ENCODE measurements at places on chromosomes 16 and 17. TPM values are rescaled to one million over a fixed set of nuclear protein-coding genes. Genes with fewer than 3 reads are reported as not detected.

Gene TVP23A
- not detected for total RNA-seq

Gene TVP23B
- total RNA-seq: 44.9 TPM

Gene DNAH2
- not detected for total RNA-seq

Gene MT4
- total RNA-seq: not detected

- DNase-seq: no peak
These were observed 35.2 kb downstream of the KIAA0513 start for GRCh38 chr16:85062845-85063244.

DNA sequence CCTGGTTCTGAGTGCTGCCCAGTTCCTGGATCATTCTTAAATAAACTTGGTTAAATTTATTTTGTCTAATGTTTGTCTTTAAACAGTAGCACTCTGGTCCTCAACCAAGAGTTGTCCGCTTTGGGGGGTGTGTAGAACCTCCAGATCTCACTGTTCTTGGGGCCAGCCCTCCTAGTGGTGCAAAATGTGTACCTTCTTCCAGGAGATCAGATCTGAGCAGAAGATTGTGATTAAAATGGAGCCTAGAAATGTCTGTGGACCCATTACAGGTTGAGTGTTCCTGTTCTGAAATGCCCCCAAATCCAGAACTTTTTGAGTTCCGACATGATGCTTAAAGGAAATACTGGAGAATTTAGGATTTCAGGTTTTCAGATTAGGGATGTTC, 46.0 kb upstream of the CLEC18A start:
- DNase-seq: no peak

GRCh38 chr17:75077496-75078283, 10.1 kb upstream of the SLC16A5 start:
- DNase-seq: peak; percentile 61

- no peak for DNase-seq
These were observed 938 bp downstream of the NCOR1 start for GRCh38 chr17:16214190-16215001.

GRCh38 chr16:86512301-86512859, 2.1 kb downstream of the FOXF1 start:
- DNase-seq: no peak

DNA sequence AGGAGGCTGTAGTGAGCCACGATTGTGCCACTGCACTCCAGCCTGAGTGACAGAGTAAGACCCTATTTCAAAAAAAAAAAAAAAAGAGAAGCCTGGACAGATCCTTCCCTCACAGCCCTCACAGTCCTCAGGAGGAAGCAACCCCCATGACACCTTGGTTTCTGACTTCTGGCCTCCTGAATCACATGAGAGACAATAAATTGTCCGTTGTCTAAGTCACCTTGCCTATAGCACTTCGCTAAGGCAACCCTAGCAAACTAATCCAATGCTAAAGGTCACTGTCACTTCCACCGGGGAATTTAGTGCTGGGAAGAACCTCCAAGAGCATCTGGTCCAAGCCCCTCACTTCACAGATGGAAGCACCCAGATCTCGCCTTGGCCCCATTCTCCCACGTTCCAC, 18.9 kb upstream of the SLC39A11 start:
- no peak for DNase-seq

GRCh38 chr16:11325404-11326083, 19.7 kb upstream of the RMI2 start:
- no peak for DNase-seq

DNA sequence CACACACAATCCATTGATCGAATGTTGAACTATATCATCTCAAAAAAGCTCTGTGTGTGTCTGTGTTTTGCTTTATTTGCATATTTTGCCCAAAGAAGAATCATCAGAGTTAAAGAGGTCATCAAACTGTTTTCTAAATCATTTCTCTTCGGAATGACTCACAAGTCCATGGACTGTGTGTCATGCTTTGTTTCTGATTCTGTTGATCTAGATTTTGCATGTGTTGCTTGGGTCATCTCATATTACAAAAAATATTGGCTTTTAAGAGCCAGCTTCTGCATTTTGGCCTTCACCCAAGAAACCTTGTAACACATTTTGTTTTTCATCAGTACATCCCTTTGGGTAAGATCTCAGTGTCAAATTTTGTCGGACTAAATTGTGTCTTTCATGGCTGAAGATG, 471.2 kb upstream of the HSBP1 start:
- peak; percentile 89 for DNase-seq

GRCh38 chr16:12907670-12908233, 6.4 kb downstream of the SHISA9 start:
- peak; percentile 23 for DNase-seq

DNA sequence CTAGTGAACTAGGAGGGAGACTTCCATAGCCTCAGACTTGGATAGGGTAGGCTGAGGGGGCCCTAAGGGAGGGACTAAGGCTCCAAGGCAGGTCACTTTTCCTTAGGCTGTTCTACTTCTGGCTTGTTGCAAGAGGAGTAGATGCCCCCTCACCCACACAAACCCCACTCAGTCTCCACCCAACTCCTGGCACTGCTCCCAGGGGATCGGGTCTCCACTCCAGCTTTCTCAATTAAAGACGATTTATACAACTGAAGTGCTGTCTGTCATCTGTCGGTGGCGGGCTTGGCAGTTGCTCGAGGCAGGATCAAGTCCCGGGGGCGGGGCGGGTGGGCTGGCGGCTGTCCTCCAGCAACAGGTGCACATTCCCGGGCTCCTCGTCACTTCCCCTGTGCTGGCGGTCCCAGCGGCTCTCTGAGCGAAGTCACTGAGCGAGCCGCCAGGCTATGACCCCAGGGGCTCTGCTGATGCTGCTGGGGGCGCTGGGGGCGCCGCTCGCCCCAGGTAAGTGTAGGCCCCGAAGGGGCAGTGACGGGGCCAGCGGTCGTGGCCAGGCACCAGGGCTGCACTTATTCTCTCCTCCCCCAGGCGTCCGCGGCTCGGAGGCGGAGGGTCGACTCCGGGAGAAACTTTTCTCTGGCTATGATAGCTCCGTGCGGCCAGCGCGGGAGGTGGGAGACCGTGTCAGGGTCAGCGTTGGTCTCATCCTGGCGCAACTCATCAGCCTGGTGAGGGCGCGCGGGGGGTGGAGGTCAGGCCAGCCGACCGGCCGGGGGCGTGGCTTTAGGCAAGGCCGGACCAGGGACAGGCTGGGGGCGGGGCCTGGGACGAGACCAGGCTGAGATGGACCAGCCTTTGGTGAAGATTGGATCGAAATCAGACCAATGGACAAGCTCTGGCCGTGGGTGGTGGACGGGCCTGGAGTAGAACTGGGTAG, at the start of gene CHRNB1:
Gene CHRNB1, plus strand, starts transcription at position 380 of the 937 bp plus-strand sequence. Its CDS starts 67 bp downstream, at position 447.
- peak; percentile 54 for DNase-seq

- DNase-seq: peak; percentile 87
These were observed 27.0 kb upstream of the NF1 start for GRCh38 chr17:31067691-31068184.

- DNase-seq: peak; percentile 88
These were observed 358.5 kb upstream of the PMFBP1 start for GRCh38 chr16:72530434-72530833.

DNA sequence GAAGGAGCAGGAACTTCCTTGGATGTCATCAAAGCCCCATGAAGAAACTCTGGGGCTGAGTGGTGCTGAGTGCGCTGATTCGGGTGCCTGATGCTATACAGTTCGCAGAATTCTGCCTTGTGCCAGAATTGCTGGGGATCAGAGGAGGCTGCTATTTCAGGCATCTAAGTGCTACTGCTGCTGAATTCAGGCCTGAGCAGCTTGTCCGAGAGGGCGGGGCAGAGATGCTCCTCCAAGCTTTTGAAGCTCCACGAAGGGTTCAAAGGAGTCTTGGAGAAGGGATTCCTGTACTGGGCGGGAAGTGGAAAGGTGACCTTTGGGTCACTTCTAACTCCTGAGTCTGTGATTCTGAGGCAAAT, 227.8 kb downstream of the CCDC182 start:
- DNase-seq: no peak

- no peak for DNase-seq
These were observed 141.0 kb downstream of the STX8 start for GRCh38 chr17:9434642-9435057.

GRCh38 chr16:19196871-19197270, 28.8 kb downstream of the SYT17 start:
- DNase-seq: no peak

GRCh38 chr16:9378876-9379275, 287.4 kb downstream of the HAPSTR1 start:
- peak; percentile 58 for DNase-seq

DNA sequence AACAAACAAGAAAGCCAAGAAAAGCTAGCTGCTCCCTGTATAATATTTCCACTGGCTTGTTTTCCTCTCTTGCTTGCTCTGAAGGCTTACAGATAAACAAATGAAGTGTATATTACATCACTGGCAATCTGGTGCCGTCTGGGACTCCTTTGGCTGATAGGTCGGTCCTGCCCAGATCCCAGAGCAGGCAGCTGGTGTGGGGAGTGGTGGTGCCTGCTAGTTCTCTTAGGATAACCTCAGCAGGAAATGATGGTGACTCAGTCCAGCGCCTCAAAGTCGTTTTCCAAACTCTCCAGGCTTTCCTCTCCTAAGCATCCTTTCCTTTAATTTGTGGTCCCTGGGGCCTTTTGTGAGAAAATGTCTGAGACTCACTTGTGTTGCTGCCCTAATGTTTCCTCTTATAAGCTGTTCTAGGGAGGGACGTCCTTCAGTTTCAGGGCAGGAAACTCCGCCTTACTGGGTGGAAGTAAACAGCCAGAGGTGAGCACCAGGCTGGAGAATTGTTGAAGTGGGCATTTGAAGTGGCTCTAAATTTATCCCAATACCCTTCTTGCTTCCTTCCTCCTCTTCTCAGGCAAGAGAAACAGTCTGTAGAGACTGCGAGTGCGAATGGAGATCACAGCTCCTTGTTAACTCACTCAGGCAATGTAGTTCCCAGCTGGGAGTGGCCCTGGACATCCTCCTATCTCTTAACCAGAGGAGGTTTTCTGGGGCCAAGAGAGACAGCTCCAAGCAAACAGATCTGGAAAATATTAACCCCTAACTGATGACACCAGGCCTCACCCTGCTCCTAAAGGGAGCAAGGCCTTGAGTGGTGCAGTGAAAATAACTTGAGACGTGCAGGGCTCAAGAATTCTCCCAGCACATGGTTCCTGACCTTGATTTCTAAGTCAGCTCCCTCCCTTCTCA, 34.9 kb downstream of the CD300LF start:
- peak; percentile 24 for DNase-seq

- no peak for DNase-seq
These were observed 31.8 kb upstream of the NAT9 start for GRCh38 chr17:74807925-74808324.

GRCh38 chr16:17235147-17235815, 235.5 kb downstream of the XYLT1 start:
- DNase-seq: no peak

- DNase-seq: no peak
These were observed 33.1 kb downstream of the ZNF423 start for GRCh38 chr16:49822649-49823370.

Data from dermis blood vessel endothelial cell (primary cell).